ENCODE measurements at places on chromosomes 1 and 21.
A peak's percentile ranks its signal among the peaks of the same experiment; 100 is the strongest.

DNA sequence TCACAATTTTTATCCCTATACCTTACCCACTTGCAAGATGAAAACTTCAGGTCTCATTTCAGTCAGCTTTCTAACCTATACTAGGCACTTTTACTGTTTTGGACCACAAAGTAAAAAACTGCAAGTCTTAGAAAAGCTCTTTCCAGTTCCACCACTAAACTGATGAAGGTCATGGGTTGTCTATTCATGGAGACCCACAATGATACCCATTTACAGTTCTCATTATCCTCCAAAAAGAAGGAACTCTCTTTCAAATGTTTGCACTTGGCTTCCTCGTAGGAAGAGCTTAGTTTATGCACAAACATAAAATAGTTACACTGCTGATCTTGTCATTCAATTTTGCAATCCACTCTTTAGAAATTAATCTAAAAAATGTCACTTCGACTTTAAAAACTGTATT is 9.3 kb downstream of the ZNF281 start:
- DNase-seq = no peak

DNA sequence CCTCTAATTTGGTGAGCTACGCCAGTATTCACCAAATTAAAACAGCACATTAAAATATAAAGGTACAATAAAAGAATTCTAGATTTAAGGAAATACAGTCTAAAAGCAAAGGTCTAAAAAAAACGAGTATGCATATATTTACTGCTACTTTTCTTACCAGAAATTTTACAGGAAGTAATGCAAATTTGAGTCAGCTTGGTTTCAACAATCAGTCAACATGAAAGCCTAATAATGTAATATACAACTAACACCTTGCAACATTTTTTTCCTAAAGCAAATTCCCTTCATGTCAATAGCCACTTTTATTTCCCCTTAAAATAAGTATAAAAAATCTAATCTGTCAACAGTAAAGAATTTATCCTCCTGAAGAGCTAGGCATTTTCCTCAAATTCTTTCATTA is 11.9 kb downstream of the PTP4A2 start:
- no peak for DNase-seq

DNA sequence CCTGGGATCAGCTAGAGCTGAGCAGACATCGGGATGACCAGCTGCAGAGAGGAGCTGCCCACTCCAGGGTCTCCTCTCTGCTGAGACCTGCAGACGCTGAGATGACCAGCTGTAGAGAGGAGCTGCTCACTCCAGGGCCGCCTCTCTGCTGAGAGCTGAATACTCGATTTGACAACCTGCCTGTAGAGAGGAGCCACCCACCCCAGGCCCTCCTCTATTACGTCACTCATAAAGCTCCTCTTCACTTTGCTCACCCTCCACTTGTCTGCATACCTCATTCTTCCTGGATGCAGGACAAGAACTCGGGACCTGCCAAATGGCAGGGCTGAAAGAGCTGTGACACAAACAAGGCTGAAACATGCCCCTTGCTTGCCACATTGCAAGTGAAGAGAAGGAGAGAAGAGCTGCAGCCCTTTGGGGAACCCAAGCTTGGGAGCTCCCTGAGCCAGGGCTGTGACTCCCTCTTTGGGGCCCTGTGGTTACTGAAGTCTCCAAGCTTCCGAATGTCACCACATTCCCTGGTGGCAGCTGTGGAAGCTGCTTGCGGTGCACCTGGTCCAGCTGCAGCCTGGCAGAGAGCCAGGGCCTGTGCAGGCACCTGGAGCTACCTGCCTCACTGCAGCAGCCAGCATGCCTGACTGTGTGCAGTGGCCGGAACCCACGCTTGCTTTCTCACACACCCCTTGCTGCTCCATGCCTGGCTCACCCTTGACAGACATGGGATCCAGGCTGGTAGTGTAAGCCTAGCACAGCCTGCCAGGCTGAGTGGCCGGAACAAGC is 59.6 kb downstream of the CC2D1B start:
- no peak for DNase-seq

GRCh38 chr1:171654201-171654941 is 1.9 kb upstream of the MYOC start:
- no peak for DNase-seq

- DNase-seq = no peak
Observed at GRCh38 chr1:41700986-41701535, 216.6 kb upstream of the EDN2 start.

DNA sequence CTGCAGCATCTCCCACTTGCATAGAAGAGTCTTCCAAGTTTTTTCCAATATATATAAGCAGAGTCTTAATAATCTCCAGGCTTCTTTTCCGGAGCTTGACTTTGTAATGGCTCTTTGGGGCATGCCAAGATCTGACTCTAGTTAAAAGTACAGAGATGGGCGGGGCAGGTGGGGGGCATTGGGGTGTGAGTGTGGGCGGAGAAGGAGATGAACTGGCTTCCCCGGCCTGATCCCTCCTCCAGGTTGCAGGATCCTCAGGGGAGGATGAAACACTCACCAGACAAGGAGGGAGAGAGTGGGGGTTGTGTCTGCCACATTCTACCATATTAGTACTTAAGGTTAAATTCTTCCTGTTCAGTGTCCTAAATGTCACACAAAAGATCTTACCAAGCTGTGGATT is 23.0 kb downstream of the S100A10 start:
- no peak for DNase-seq

- DNase-seq = no peak
Observed at GRCh38 chr1:20237646-20238045, 51.3 kb upstream of the PLA2G2C start.

DNA sequence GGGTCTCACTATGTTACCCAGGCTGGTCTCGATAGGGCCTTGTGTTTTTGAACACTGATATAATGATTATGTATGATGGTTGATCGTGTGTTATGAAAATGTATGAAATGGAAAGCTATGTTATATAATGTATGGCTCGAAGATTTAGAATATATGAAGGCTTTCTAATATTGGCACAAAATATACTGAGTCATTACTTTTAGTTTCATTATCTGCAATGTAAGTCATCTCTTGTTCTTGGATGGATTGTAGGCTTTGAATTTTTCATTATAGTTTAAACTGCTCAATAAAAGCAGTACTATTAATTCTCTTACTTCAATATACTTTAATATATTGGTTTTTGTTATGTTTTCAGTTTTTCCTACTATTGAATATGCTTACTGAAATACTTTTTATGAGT is 10.1 kb downstream of the FMN2 start:
- no peak for DNase-seq

DNA sequence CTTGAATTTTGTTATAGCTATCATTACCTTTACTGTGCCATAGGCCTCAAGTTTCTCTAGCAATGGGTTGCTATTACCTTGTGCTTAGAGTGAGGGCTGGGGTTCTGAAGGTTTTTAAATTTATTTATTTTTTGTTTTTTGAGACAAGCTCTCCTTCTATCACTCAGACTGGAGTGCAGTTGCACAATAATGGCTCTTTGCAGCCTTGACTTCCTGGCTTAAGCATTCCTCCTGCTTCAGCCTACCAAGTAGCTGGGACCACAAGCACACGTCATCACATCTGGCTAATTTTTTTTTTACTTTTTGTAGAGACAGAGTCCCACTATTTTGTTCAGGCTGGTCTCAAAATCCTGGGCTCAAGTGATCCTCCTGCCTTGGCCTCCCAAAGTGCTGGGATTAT is 41.5 kb downstream of the SNX27 start:
- no peak for DNase-seq

DNA sequence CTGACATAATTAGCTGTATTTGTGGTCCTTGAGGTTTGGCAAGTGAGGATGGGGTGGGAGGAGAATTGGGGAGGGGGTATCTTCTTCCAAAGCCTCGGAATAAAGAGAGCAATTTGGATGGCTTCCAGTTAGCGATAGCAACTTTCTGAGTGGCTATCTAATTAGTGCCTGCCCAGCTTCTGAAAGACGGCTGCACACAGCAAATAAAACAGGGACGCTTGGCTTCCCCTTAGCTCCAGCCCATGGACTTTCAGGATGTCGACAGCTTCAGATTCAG is 31.1 kb downstream of the KLHDC7A start:
- DNase-seq = no peak

GRCh38 chr1:115463347-115463746 is 125.3 kb upstream of the NGF start:
- no peak for DNase-seq

GRCh38 chr1:89005286-89006151 is 13.1 kb upstream of the KYAT3 start:
- DNase-seq = no peak

DNA sequence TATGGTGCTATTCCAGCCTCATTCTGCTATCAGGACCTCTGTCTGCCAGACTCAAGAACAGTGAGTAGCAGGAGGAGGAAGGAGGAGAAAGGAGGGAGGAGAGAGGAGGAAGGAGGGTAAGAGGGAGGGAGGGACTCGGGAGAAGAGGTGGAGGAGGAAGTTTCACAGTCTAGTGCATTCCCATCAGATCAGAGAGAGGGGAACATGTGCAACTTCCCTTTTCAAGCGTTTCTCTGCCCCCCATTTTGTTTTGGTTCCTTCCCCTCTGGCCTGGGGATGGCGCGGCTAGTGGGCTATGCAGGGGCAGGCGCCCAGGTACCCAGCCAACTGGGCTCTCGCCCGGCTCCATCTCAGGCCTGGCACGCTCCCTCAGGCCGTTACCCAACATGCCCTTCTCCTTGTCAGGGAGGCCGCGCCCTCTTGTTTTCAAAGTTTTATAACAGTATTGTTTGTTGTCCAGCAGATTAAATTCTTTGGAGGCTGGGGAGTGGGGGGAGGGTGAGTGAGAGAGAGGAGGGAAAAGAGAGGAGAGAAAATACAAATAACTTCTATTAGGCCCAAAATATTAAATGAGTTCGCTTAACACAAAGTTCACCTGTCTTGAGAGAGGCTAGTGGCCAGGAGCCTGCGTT is 56.0 kb downstream of the CD46 start:
- DNase-seq = no peak

GRCh38 chr1:63238721-63239120 is 83.6 kb upstream of the FOXD3 start:
- no peak for DNase-seq

DNA sequence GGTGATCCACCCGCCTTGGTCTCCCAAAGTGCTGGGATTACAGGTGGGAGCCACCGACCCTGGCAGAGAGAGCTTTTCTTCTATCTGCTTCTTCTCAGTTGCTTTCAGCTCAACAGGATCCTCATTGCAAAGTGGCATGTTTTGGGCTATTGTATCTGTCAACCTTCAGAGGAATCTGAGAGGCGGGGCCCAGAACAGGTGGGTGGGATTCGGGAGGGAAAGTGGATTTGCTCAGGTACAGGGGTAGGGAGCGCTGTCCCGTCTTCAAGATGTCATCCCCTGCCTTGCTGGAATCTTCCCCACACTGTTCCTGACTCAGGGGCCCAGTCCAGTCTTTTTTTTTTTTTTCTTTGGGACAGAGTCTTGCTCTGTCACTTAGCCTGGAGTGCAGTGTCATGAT is 26.9 kb upstream of the RCC2 start:
- DNase-seq = no peak

DNA sequence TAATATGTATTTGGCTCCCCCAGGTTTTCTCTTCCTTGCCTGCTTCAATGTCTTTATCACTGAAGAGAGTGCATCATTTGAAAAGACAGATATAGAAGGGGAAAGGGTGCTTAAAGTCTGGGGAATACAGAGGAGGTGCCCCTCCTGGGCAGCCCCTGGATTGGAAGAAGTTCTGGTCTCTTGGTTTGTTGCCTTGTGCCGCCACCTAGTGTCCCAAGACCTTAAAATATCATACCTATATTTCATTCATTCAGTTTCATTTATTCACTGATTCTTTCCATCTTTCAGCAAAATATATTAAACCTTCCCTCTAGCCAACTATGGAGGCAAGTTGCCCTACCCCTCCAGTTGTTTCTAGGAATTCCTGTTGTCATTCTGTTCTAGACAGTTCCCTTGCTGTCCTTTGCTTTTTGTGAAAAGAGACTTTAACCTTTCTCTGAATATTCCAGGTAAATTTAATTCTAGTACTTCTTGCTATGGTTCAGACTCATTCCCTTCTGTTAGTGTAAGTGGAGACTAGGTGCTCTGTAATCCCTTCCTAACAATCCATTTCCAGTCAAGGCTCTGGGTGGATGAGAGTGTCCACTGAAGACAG is 56.1 kb downstream of the MEF2D start:
- DNase-seq = peak; percentile 61

DNA sequence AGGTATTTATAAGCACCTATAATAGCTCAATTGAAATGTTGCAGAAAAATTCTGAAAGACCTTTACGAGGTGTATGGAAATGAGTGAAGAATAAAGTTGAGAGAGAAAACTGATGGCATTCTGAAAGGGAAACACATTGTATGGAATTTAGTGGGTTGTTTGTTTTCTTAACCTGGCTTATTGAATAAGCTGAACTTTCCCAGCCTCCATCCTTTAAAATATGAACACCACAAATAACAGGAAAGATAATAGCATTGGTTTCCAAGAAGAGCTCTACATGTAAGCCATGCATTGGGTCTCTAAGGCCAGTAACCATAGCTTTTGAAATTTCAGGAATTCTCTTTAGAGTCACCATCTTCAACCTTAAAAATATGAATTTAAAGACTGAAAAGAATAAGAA is 709.0 kb downstream of the USP25 start:
- no peak for DNase-seq

DNA sequence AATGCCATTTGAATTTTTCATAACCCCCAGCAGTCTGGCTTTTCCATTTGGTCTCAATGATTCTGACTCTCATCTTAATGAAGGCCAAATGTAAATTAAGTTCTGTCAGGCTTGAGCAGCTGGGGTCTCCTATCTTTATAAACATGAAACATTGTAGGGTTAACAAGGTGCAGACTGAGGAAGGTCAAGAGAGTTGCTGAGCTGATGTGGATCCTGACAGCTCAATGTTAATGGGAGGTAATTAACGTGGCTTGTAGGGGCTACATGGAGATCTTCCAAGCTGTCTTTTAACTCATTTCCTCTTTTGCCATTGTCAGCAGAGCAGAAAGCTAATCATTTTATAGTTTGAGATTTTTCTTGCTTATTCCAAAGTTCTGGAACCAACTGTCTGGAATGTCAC is 55.2 kb downstream of the FGGY start:
- no peak for DNase-seq

GRCh38 chr1:233328142-233328921 is 808 bp downstream of the MAP3K21 start:
- peak; percentile 36 for DNase-seq

- no peak for DNase-seq
Observed at GRCh38 chr1:163115887-163116286, 46.7 kb downstream of the RGS4 start.

DNA sequence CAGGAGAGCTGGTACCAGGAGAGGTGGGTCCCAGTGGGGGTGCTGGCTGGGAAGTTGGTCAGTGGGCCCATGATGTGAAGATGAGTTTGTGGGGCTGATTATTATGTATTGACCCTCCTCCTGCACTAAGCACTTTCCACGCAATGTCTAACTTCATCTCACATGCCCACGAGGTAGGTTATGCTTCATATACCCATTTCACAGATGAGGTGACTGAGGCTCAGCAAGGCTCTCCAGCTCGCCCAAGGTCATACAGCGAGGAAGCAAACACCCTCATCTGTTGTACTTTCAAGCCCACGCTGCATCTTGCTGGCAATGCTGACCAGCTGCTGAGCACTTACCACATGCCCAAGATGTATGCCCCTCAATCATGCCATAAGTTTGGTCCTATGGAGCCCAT is 175.8 kb downstream of the GRIK3 start:
- DNase-seq = no peak
